ENCODE measurements at places on chromosomes 2 and 18.

GRCh38 chr2:151904807-151905206 lies 76.6 kb upstream of the ARL5A start:
- DNase-seq, result no peak

DNA sequence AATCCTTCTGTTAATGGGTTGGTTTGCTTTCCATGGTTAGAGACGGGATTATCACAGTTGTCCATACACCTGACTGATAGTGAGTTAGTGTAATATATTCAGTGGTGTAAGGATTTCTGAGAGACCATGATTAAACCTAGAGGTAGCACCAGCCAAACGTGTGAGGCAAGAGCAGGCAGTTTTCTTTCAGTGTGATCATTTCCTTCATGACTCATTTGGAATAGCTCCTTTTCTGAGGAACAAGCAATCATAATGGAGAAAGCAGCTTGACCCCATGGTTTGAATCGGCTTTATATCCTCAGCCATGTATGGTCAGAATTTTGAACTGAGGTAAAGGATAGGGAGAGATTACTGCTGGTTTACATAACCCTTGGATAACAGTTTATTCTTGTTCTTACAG lies 2.9 kb downstream of the MXD1 start:
- DNase-seq, result peak; percentile 69

GRCh38 chr2:6922201-6922656 lies 5.0 kb downstream of the RNF144A start:
- no peak for DNase-seq

DNA sequence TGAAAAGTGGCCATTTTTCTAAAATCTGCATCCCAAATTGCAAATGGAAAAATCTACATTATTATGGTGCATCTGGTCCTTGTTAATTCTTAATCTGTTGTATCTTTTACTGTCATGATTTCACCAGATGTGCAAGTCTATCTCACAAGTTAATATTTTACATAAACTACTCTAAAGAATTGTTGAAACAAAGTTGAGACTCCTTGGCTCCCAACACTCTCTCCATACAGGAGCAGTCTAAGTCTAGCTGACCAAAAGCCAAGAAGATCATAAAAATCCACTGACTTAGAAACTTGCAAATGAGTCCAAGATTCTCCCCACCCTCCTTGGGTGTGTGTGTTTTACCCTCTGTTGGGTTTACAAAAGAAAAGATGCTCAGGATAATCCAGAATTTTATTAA lies 85.1 kb downstream of the NCKAP5 start:
- no peak for DNase-seq

- no peak for DNase-seq
Observed at GRCh38 chr2:42926434-42927333, 134.3 kb upstream of the HAAO start.

GRCh38 chr2:18047896-18048657 lies 169.6 kb downstream of the KCNS3 start:
- peak; percentile 59 for DNase-seq

All from GM04504 (cell line).